ENCODE measurements at places on chromosomes 7 and 10.

- DNase-seq = no peak
Measured at GRCh38 chr10:87746911-87747310, 71.1 kb downstream of the ATAD1 start.

- no peak for DNase-seq
Measured at GRCh38 chr10:124035928-124036558, 57.4 kb downstream of the CHST15 start.

DNA sequence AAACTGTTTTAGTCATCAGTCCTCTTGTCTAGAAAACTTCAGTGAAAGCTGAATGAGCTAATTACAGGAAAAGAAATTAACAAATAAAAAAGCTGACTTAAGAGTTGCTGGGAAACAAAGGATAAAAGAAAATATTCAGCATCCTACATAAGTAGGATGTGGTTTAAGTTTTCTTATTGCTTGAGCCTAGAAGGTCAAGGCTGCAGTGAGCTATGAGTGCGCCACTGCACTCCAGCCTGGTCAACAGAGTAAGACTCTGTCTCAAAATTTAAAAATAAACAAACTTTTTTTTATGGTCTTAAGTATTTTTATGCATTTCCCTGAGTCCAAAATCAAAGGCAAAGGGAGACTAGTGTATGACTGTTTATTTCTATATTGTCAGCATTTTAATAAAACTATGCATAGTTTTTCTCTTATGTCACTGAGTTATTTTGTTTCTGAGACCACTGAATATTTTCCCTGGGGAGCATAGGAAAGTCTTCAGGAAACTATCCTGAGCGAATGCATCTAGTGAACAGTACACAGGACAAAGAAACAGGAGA, 40.0 kb upstream of the LRRN3 start:
- no peak for DNase-seq

GRCh38 chr10:70583669-70584037, 18.9 kb downstream of the PRF1 start:
- DNase-seq = no peak

DNA sequence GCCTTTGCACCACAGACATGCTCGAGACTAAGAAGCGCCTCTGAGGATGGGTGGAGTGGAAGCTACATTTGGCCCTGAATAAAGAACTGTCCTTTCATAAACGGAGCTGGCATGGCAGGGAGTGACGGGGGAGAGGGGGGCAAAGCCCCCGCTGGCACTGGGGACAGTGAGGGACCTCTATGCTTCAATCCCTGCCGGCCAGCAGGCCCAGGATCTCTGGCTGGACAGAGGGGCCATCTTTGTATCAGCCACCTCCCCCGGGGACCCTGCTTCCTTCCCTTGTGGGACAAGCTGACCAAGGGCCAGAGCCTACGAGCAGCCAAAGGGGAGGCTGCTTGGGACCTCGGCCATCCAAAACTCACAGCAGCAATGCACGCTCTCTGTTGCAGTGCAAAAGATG, 28.2 kb upstream of the ECHDC3 start:
- DNase-seq = no peak
